Aortic smooth muscle cell (primary cell): ENCODE measurements at places on chromosomes 7 and 10. TPM values are rescaled to one million over a fixed set of nuclear protein-coding genes. Genes with fewer than 3 reads are reported as not detected.

FERD3L gene
- total RNA-seq: not detected in 2 replicates

APBB1IP gene
- total RNA-seq: not detected in 2 replicates

VAX1 gene
- total RNA-seq: not detected in 2 replicates

ADAMTS14 gene
- 3.7 and 5.1 TPM in 2 replicates for total RNA-seq

GIMAP4 gene
- total RNA-seq: 0.13 and 0.81 TPM in 2 replicates

ATRNL1 gene
- 4.9 and 5.0 TPM in 2 replicates for total RNA-seq

FGFBP3 gene
- total RNA-seq: 0.56 and 1.1 TPM in 2 replicates

TRIP6 gene
- total RNA-seq: 89.4 and 93.8 TPM in 2 replicates

SEMA3A gene
- total RNA-seq: 42.3 and 52.1 TPM in 2 replicates
